ENCODE measurements at places on chromosomes 4 and X.

DNA sequence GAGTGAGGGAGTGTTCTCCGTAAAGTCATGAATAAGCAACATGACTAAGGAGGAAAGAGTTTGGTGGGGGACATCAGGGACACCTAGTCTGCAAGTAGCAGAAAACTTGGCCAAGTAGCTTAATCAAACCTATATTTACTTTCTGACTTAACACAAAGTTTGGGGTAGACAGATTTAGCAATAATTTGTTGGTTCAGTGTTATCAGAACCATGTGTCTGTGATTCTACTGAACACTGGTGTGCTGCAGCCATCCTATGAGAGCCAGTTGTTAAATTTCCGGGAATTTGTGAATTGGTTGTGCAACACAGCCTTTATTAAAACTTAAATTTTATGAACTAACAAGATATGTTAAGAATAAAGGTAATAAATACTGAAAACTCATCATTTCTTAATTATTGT is 469.3 kb downstream of the C4orf33 start:
- DNase-seq = no peak

GRCh38 chr4:61407642-61408618 is 207.8 kb downstream of the ADGRL3 start:
- DNase-seq = no peak

- no peak for DNase-seq
These were observed 1240.0 kb upstream of the ADGRL3 start for GRCh38 chr4:59960143-59960542.

DNA sequence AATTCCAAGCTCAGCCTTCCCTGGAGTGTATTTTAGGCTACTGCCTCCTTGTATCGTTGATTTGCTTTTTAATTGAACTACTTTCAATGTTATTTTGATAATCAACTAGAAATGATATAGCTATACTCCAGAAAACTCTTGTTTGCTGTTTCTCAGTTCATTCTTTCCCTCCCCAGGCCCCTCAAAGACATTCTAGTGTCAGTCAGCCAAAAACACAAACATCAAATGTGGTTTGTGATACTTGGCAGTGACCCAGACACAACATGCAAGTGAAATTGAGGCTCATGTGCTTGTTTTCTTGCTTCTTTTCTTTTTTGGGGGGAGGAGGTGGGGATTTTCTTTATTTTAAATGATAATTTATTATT is 7.6 kb downstream of the FAT4 start:
- DNase-seq = no peak

GRCh38 chrX:139559383-139560042 is 29.0 kb downstream of the F9 start:
- no peak for DNase-seq
